ENCODE measurements at places on chromosomes 1 and 21. TPM values are rescaled to one million over a fixed set of nuclear protein-coding genes. Genes with fewer than 3 reads are reported as not detected.

The SLC6A17 gene
- 2.4 TPM for total RNA-seq

The CELA2B gene
- total RNA-seq: not detected

GRCh38 chr1:47529520-47530098 is 91.8 kb downstream of the FOXD2 start:
- H3K36me3 ChIP-seq: no peaks in the 10 kb centered on the region
- peaks cover 28% of the 10 kb centered on the region for H3K27me3 ChIP-seq
- no peak overlapping the region for H3K4me3 ChIP-seq
- no peaks in the 10 kb centered on the region for H3K4me1 ChIP-seq
- no peak for DNase-seq
- H3K27ac ChIP-seq: no peak overlapping the region

- no peak overlapping the region for H3K27ac ChIP-seq
- no peaks in the 10 kb centered on the region for H3K4me1 ChIP-seq
- H3K4me3 ChIP-seq: no peak overlapping the region
- peaks cover 15% of the 10 kb centered on the region for H3K27me3 ChIP-seq
These were observed 3.2 kb upstream of the KRTAP10-6 start for GRCh38 chr21:44595524-44595923.

DNA sequence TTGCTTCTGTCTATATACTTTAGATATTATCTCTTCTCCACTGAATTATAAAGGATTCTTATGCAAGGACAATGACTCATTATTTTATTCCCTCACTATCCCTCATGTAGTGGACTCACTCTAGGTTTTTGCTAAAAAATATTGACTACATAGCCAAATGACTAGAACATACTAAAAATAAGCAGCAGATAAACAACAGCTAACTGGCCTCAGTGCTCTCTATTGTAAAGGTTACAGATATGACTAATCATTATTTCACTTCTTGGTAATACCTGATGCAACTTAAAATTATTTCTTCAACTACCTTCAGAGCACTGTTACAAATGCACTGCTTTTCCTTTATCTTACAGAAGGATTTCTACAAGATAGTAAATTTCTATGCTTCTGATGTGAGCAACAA is 147.6 kb upstream of the DEPDC1 start:
- H3K4me3 ChIP-seq: no peak overlapping the region
- peak; percentile 4 for DNase-seq
- H3K36me3 ChIP-seq: no peaks in the 10 kb centered on the region
- no peaks in the 10 kb centered on the region for H3K27me3 ChIP-seq
- H3K27ac ChIP-seq: no peak overlapping the region
- H3K4me1 ChIP-seq: no peaks in the 10 kb centered on the region

GRCh38 chr1:180482425-180483275 is 19.7 kb downstream of the ACBD6 start:
- DNase-seq: peak; percentile 74
- H3K27ac ChIP-seq: no peak overlapping the region
- no peaks in the 10 kb centered on the region for H3K27me3 ChIP-seq
- no peaks in the 10 kb centered on the region for H3K4me1 ChIP-seq

The KCNA2 gene
- not detected for total RNA-seq

GRCh38 chr1:3676581-3677470 is 24.5 kb downstream of the TP73 start:
- no peak overlapping the region for H3K27ac ChIP-seq
- no peak overlapping the region for H3K4me3 ChIP-seq
- no peaks in the 10 kb centered on the region for H3K4me1 ChIP-seq
- H3K27me3 ChIP-seq: peaks cover 9% of the 10 kb centered on the region

- H3K27ac ChIP-seq: no peak overlapping the region
- no peaks in the 10 kb centered on the region for H3K36me3 ChIP-seq
- no peak overlapping the region for H3K4me3 ChIP-seq
- DNase-seq: no peak
- no peaks in the 10 kb centered on the region for H3K27me3 ChIP-seq
- 0 out of 2 replicates have a peak, but pooled peaks cover 4% of the 10 kb centered on the region for H3K4me1 ChIP-seq
These were observed 7.9 kb downstream of the PANK4 start for GRCh38 chr1:2518528-2518927.

DNA sequence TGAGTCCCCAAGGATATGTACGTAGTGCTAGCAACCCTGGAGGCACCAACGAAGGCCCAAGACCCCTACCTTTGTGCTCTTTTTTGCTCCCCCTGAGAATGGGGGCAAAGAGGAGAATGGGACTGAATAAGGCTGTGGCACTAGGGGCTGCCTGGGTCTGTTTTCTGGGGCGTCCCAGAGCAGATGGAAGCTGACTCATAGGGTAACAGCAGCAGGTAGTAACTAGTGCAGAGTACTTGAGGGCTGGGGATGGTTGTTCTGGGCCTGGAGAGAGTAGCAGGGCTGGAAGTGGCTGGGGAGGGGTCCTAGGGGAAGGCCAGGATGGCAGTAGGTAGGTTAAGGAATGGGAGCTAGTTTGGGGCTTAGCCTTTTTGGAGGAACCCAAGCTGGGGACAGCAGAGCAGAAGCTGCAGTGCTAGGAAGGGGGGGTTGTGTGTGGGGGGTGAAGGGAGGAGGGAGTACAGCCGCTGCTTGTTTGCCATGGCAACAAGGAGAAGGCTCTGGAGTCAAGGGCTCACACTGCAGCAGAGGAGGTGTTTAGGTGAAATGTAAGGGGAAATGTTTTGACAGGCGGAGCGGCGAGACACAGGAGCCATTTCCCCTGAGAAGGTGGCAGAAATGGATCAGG is 1.8 kb downstream of the NCDN start:
- DNase-seq: peak; percentile 28
- peak overlapping the region; percentile 86 for H3K4me3 ChIP-seq
- peaks cover 19% of the 10 kb centered on the region for H3K4me1 ChIP-seq
- no peaks in the 10 kb centered on the region for H3K36me3 ChIP-seq
- no peak overlapping the region for H3K27ac ChIP-seq

DNA sequence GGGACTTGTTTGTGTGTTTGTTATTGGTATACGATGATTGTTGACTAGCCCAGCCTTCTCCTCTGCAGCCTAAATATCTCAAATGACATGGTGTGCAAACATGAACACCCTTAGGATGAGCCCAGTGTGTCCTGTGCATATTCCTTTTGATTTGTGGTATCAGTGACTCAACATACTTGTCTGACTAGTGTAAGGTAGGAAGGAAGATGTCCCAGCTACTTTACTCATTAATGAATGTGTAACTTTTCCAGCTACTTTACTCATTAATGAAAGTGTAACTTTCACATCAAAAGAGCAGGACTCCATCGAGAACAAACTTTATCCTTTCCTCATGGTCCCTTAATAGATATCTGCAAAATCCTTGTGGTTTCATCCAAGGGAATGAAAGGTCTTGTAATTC is 2.7 kb upstream of the ZNF692 start:
- H3K4me1 ChIP-seq: peaks cover 10% of the 10 kb centered on the region
- DNase-seq: no peak
- no peak overlapping the region for H3K27ac ChIP-seq
- H3K27me3 ChIP-seq: no peaks in the 10 kb centered on the region
- H3K36me3 ChIP-seq: no peaks in the 10 kb centered on the region

DNA sequence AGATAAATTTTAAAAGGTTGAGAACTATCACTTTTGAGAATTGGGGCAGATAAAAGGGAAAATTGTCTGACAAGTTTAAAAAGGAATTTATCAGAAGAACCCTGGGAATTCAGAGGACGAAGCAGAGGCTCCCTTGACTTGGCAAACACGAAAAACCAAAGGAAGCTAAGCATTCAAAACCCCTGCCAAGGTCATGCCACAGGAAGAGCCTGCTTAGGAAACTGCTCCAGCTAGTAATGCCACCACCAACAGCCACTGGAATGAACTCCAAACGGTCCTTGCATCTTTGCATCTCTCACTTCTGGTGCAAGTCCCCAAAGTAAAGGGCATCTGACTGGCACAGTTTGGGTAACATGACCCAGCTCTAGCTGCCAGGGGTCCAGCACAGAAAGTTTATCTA is 7.2 kb downstream of the GPBP1L1 start:
- H3K4me1 ChIP-seq: peaks cover 41% of the 10 kb centered on the region
- H3K36me3 ChIP-seq: no peaks in the 10 kb centered on the region
- peak overlapping the region; percentile 50 for H3K27ac ChIP-seq
- DNase-seq: peak; percentile 53
- no peaks in the 10 kb centered on the region for H3K27me3 ChIP-seq

The TSPAN1 gene
- total RNA-seq: not detected

The AHDC1 gene
- total RNA-seq: 5.3 TPM

- H3K27me3 ChIP-seq: peaks cover 4% of the 10 kb centered on the region
- no peaks in the 10 kb centered on the region for H3K36me3 ChIP-seq
- H3K4me1 ChIP-seq: no peaks in the 10 kb centered on the region
- H3K27ac ChIP-seq: no peak within 1 kb of the TSS
These were observed at the start of gene GPA33 for GRCh38 chr1:167090314-167090942. Gene GPA33 (minus strand): TSS chr1:167090377. CDS start chr1:167090287, 90 bp downstream.

DNA sequence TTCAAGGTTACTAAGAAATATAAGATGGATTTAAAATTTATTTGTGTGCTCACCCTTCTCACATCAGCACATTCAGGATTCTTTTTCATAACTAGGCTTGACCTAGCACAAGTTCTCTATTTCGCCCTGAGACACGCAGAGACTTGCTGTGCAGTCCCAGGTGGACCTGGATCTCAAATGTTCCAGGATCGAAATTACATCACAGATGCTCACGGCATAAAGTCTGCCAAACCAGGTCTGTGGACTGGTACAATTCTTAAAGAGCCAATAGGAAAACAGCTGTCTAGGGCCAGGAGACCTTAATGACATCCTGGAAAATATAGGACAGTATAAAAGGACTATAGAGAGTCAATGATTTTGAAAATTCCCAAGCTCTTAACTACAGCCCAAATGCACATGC is 2.2 kb downstream of the PGBD5 start:
- H3K27me3 ChIP-seq: peaks cover 29% of the 10 kb centered on the region
- no peaks in the 10 kb centered on the region for H3K4me1 ChIP-seq
- no peak overlapping the region for H3K4me3 ChIP-seq
- no peaks in the 10 kb centered on the region for H3K36me3 ChIP-seq

DNA sequence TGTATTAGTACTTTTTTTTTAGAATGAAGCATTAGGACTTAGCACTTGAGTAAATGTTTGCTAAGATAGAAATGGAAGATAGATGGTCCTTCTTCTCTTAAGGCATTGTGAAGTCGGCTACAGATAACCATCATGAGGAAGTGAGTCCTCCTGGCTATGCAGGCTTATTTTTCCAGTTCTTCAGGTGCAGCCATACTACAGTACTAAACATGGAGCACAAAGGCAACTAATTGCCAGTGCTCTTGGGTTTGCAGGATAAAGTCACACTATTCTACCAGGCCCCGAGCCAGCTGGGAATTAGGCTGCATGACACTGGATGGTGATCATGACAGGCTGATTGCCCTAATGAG is 197.3 kb upstream of the SGIP1 start:
- H3K27ac ChIP-seq: peak overlapping the region; percentile 75
- H3K4me1 ChIP-seq: peaks cover 31% of the 10 kb centered on the region
- no peaks in the 10 kb centered on the region for H3K27me3 ChIP-seq
- DNase-seq: no peak
- peak overlapping the region; percentile 92 for H3K4me3 ChIP-seq
- peaks cover under 1% of the 10 kb centered on the region for H3K36me3 ChIP-seq

The HUNK gene
- 1.3 TPM for total RNA-seq

DNA sequence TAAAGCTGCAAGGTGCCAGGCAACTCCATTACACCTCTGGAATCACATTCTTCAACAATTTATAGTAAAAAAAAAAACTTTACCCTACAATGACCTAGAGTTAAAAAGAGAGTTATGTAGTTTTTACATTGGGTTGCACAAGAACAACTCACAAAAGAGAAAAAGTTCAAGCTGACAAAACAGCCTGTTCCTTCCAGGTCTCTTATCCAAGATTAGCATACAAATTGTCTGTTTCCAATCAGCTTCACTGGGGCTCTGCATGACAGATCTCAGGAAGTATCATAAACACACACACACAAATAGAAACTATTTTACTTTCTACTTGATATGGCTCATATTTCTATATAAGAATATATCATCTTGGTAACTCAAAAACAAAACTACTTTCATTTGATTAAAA is 154.6 kb downstream of the PCNX2 start:
- H3K27me3 ChIP-seq: no peaks in the 10 kb centered on the region
- no peaks in the 10 kb centered on the region for H3K4me1 ChIP-seq
- H3K4me3 ChIP-seq: no peak overlapping the region
- no peak for DNase-seq
- no peaks in the 10 kb centered on the region for H3K36me3 ChIP-seq

The CFHR1 gene
- total RNA-seq: not detected

The F3 gene
- 93.7 TPM for total RNA-seq

GRCh38 chr1:207362962-207363860 is 41.7 kb downstream of the CD55 start:
- H3K4me1 ChIP-seq: 0 out of 2 replicates have a peak, but pooled peaks cover 7% of the 10 kb centered on the region
- peak; percentile 14 for DNase-seq
- no peak overlapping the region for H3K4me3 ChIP-seq
- H3K27ac ChIP-seq: no peak overlapping the region
- 0 out of 2 replicates have a peak, but pooled peaks cover 6% of the 10 kb centered on the region for H3K36me3 ChIP-seq
- H3K27me3 ChIP-seq: no peaks in the 10 kb centered on the region

DNA sequence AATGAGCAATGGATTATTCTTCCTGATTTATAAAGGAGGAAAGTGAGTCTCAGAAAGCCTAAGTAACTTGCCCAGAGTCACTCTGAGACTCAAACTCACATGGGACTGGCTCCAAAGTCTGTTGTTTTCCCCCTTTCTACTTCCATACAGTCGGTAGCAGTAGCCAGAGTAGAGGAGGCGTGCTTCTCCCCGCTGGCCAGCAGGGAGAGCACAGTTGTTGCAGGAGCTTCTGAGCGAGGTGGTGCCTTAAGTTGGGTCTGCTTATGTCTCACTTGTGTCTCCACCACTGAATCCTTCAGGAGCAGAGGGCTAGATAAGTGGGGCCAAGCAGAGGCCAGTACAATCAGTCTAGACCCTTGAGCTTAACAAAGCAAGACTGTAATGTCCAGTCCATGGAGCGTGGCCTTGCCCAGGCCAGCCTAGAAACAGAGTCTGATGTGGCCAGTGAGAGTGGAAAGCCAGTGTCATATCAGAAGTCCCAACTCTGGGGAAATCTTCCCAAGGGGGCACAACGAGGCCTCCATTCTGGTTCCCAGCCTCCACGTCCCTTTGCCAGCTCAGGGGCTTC is 181.9 kb downstream of the ZSCAN20 start:
- no peak overlapping the region for H3K27ac ChIP-seq
- no peaks in the 10 kb centered on the region for H3K27me3 ChIP-seq
- H3K4me1 ChIP-seq: no peaks in the 10 kb centered on the region
- no peak overlapping the region for H3K4me3 ChIP-seq
- H3K36me3 ChIP-seq: no peaks in the 10 kb centered on the region

DNA sequence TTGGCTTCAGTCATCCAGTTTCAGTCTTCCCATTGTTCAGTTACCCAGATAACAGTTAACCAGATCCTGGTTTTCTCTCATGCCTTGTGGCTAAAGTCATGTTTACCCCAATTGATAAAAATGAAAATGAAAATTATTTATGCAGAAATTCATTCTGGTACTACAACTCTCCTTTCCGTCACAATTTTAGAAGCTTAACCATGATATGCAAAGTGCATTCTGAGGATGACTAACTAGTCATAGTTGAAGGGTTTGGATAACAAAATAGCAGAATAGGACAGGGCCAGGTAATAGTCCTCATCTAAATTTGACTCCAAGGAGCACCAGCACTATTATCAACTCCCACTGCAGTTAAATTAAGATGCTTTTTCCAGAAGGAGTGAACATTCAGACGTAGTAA is 94.7 kb downstream of the NTMT2 start:
- H3K4me1 ChIP-seq: peaks cover 8% of the 10 kb centered on the region
- H3K36me3 ChIP-seq: no peaks in the 10 kb centered on the region
- no peak overlapping the region for H3K27ac ChIP-seq
- no peak overlapping the region for H3K4me3 ChIP-seq
- DNase-seq: no peak
- H3K27me3 ChIP-seq: no peaks in the 10 kb centered on the region

Data from GM23248 (cell line).